Kidney capillary endothelial cell (primary cell): ENCODE measurements at places on chromosomes 5 and 9.

DNA sequence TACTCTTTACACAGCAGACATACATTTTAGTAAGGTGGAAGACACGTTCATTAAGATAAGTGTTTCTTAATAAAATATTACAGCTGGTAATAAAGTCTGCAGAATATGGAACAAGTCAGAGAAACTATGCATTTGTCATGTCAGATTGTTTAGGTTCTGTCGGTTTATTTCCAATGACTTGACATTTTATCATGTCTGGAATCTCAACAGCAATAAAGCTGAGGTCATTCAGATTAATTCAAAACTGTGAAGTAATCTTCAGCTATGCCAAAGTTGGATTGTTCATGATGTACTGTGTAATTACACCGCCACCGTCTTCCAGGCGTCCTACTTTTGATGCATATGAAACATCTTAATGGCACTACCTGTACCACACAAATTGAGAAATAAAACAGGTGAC is 1032.6 kb downstream of the CDH12 start:
- DNase-seq: no peak

- no peak for DNase-seq
Measured at GRCh38 chr5:158473016-158473635, 614.2 kb upstream of the CLINT1 start.

DNA sequence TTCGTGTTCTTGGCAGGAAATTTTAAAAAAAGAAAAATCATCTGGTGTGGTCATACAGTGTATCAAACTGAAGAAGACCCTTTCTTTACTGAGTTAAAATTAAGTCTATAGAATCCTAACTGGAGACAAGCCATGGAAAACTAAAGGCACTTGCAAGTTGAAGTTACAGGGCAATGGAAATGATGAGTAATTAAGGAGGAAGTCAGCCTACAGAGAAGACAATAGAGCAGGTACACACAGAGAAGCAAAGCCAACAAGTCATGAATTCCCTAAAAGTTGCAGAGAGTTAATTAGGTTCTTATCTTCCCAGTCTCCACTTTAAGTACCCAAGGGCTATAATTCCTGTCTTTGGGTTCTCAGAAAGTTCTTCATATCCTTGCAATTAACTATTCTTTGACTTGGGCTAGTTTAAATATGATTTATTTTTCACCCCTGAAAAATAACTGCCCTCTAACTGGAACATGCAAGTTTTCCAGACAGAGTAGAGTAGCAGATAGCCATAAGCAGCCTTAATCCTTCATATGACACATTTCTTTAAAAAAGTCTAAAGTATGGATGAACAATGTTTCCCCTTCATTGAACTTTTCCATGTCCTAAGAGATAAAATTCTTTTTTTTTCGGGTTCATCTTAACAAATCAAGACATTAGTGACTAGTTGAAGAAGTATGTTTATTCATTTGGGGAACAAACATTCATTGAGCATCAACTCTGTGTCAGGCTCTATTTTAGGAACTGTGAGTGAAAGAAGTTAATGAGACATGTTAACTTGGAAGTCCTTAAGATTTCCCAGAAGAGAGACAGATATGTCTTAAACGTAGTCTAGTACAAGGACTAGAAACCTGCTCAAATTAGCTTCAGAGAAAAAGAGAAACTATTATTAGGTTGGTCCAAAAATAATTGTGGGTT is 5.2 kb upstream of the ITGA2 start:
- DNase-seq: peak; percentile 87

- DNase-seq: no peak
Measured at GRCh38 chr5:36614657-36615308, 8.4 kb downstream of the SLC1A3 start.

DNA sequence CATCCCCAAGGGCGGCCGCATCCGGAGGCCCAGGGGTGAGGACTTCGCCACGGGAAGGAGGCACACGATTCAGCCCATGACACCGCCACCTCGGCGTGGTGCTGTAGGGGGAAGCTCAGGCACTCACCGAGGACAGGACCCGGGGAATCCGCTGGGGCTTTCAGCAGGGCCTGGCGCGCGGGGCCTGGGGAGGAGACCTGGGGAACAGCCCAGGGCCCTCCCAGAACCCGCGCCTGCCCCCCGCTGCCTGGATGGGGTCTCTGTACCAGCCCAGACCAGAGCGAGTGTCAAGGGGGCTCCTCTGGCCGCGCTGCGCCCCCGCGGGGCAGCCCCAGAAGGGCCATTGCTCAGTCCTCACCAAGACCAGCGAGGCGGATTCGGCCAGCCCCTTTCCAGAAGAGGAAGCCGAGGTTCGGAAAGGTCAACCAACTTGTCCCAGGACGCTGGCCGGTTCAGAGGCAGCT is 12.8 kb downstream of the COL23A1 start:
- DNase-seq: no peak

GRCh38 chr5:181246276-181247049 is 2.8 kb upstream of the RACK1 start:
- DNase-seq: peak; percentile 78
